ENCODE measurements at places on chromosomes 7 and 10.

DNA sequence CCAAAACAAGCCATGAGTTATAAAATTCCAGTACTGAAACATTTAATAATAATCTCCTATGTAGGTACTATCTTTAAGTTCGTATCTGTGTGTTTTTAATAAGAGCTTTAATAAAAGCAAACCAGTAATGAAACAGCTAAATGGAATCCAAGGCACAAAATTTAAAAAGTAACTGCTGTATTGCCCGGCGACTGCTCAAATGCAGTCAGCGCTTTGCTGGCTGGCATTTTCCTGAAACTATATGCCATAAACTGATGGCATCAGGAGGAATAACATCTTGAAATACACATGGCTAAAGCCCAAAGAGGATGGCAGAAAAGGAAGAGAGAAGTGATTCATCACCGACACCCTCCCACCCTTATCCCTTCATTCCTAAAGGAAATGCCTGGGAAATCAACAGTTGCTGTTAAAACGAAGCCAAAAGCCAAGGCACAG, 133.1 kb downstream of the CUBN start:
- DNase-seq: no peak

- DNase-seq: peak; percentile 30
Measured at GRCh38 chr10:8130973-8131911, 76.8 kb downstream of the GATA3 start.

DNA sequence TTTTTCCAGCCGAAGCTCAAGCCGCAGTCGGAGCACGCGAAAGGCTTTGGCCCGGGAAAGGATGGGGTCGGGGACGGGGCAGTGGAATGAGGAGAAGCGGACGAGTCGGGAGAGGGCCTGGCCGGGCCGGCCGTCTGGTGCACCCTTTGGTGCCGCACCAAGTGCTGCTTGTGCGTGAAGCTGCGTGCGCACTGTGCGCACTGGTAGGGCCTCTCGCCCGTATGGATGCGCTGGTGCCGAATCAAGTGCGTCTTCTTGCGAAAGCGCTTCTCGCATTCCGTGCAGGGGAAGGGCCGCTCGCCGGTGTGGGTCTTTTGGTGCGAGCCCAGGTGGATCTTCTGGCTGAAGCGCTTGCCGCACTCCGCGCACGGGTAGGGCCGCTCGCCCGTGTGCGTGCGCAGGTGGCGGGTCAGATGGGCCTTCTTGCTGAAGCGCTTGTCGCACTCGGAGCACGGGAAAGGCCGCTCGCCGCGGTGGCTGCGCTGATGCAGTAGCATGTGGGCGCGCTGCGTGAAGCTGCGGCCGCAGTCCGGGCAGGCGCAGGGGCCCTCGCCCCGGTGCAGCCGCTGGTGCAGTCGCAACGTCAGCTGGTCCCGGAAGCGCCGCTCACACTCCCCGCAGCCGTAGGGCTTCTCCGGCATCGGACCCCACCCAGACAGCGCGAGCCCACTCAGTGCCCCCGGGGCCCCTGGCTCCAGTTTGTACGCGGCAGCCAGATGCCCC, 7.8 kb downstream of the ZNF467 start:
- DNase-seq: no peak

GRCh38 chr10:69677985-69678654, 48.1 kb downstream of the FAM241B start:
- no peak for DNase-seq

DNA sequence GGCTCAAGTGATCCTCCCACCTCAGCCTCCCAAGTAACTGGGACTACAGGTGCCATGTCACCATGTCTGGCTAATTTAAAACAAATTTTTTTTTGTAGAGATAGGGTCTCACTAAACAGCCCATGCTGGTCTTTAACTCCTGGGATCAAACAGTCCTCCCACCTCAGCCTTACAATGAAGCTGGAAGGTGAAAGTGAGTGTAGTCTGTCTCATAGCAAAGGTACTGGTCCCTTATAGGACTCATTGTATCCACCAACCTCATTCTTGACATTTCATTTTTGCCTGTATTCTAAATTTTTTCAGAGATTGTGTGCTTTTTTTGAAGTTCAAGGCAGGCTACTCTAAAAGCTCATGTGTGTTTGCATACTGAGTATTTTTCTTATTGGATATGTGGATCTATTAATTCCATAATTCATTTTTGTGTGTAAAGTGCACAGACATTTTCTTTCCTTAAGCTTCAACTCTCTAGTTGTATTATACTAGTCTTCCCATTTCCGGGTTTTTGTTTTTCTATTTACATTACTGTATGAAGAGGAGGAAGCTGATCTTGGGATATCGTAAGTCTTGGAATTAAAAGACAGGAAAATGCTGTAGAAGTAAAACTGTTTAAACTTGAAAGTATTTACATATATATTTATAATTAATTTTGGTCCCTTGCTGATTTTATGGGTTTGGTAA, 13.3 kb downstream of the KMT2E start:
- DNase-seq: no peak

DNA sequence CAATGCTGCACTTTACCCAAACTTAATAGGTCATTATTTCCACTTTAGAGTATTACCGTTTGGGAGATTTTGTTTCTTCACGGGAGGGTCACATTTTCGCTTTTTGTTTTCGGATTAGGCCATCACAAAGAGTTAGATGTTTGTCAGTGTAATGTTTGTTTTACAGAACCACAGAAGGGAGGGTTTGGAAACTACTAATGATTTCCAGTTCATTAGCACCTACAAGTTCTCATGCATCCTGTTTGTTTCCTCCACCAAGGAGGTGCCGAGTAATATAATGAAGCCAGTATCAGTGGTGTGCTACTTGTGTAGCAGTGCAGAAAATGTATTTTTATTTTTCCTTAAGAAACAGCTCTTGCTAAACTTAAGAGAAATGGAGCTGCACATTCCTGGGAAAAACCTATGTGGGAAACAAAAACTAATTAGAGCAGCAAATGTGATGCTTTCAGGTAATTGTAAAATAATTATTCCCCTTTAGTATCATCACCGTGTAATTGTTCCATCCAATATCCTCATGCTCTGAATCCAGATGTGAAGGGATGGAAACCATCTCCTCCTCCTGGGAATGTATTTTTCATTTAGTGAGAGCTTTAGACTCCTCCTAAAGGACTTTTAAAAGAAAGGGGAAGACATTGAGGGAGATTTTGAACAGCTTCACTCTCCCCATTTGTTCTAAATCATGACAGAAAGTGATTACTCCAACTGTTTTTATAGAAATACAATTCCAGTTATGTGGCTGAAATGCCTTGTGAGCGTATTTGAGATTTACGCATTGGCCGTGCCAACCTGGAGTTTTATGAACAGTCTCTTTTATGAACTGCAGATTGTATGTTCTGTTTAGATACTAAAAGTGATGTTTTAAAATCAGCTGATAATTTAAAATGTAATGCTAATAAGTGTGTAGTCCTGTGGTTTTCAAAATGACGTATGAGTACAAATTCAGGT, 5.6 kb downstream of the CELF2 start:
- no peak for DNase-seq

- no peak for DNase-seq
Measured at GRCh38 chr7:76395965-76396726, 13.4 kb downstream of the SSC4D start.

DNA sequence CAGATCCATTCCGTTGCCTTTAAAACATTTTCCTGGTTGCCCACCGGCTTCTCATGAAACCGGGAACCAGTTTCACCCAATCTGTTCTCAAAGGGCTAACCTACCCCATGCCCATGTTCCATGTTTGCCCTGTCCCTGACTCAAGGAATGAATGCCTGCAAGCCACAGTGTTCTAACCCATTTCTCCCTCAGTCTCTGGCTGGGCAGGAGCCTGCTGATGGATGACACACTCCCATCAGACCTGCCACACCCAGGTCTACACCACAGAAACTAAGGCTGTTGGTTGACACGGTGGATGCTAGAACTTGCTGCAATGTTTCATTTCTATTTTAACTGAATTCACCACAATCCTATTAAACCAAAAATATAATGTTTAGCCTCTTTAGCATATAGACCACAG, 15.6 kb downstream of the CLRN3 start:
- DNase-seq: no peak

Data from stimulated activated naive CD8-positive, alpha-beta T cell treated with anti-CD3 and anti-CD28 coated beads, Interleukin-15, Interleukin-2, amounts not matched to agents 100 U/mL and 50 U/mL, for 24 hours (primary cell).